ENCODE measurements at places on chromosomes 7 and 10. TPM values are rescaled to one million over a fixed set of nuclear protein-coding genes. Genes with fewer than 3 reads are reported as not detected.

- DNase-seq = no peak
These were observed 229.3 kb upstream of the MEOX2 start for GRCh38 chr7:15915686-15916293.

DNA sequence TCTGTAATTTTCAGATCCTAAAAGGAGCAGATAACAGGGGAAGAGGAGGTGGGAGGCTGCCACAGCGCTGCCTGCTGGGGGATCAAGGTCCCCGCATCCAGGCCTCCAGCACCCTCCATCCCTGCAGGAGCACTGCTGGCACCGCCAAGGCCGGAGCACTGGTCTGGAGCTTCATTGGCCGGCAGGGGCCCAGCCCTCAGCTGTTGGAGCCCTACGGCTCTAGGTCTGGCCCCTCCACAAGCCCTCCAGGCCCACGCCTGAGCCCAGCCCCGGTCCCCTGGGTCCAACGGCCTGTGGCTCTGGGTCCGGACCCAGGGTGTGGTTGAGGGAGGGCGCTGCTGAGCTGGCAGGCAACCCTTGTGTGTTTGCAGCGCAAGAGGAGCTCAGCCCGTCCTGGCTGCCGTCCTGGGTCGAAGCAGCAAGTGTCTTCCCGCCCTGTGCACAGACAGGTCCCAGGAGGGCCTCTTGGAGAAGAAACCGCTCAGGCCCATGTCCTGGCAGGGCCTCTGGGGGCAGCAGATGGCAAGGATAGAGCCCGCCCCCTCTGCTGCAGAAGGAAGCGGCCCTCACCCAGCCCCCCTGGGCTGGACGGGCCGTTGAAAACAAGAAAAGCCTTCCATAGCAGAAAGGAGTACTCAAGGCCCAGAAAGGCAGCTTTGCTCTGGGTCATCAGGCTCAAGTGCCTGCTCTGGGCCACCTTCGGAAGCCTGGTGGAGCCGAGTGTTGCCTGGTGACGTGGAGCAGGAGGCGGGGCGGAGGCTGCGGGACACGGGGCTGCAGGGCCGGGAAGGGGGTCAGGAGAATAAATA is 54.3 kb upstream of the TNRC18 start:
- no peak for DNase-seq

OR2A7 gene
- not detected for total RNA-seq

ZNF804B gene
- not detected for total RNA-seq

ARID5B gene
- 3.2 TPM for total RNA-seq

TET1 gene
- 0.84 TPM for total RNA-seq

PKD2L1 gene
- total RNA-seq = not detected

VWDE gene
- total RNA-seq = 1.1 TPM

- no peak for DNase-seq
These were observed 4.1 kb downstream of the FRMD4A start for GRCh38 chr10:14326581-14326980.

- DNase-seq = no peak
These were observed 169.5 kb downstream of the SNX13 start for GRCh38 chr7:17770710-17771375.

DNA sequence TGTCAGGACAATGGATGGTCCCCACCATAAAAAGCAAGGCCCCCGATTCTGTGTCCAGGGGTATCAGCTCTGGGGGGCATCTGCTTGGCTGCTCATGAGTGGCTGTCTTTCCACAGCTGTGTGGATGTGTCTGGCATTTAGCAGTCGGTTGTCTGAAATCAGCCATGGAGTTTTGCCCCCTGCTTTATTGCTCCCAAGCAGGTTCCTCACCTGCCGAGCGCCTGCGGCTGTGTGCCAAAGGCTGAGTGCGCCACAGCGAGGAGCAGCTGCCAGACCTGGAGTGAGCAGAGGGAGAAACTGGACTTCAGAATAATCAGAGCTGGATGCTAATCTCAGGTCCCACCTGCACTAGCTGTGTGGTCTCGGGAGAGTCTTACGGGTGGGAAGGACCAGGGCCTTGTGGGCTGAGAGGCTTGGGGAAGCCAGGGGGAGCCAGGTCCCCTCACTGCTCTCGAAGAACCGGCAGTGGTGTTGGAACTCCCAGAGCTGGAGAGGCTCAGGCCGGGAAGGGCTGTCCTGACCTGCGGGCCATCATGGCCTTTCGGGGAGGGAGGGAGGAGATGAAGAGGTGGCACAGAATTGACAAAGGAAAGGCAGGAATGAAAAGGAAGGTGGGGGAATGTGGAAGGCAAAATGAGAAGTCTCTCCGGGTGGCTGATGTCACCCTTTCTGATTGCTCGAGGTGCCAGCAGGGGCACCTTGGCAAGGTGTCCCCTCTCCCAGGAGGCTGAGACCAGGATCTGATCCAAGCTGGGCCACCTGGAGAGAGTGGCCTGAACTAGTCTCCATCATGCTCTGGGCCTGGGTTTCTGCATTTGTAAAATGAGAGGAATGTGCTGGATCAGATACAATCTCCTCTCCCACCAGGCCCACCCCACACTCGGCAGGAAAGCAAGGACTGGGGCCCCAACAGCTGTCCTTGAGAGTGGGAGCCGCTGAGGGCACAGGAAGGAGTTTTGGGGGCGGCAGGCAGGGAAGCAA is 30.2 kb upstream of the LEP start:
- DNase-seq = no peak

GRCh38 chr10:63483983-63484382 is 18.2 kb upstream of the JMJD1C start:
- DNase-seq = no peak

GRCh38 chr10:16816830-16817124 is 447 bp downstream of the RSU1 start:
- no peak for DNase-seq

GRCh38 chr10:132849546-132850031 is 63.6 kb upstream of the NKX6-2 start:
- DNase-seq = no peak

VENTX gene
- 0.03 TPM for total RNA-seq

DNA sequence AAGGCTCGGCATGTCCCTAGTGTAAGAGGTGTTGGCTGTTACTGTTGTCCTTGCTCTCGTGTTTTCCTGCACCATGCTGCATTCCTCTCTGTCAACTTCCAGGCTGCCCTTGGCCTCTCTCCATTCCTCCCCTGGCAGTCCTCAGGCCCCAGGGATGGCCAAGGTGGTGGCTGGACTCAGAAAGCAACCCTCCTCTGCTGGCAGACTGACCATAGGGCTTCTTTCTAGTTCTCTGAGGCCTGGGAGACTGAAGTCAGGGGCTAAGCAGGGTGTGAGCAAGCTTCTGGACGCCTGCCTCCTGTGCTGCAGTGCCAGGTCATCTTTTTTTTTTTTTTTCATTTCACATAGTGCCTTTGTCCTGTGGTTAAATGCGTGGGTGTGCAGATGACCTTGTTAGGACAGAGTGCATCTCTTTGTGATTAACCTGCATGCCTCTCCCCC is 72.0 kb downstream of the GOLGA7B start:
- DNase-seq = no peak

DNA sequence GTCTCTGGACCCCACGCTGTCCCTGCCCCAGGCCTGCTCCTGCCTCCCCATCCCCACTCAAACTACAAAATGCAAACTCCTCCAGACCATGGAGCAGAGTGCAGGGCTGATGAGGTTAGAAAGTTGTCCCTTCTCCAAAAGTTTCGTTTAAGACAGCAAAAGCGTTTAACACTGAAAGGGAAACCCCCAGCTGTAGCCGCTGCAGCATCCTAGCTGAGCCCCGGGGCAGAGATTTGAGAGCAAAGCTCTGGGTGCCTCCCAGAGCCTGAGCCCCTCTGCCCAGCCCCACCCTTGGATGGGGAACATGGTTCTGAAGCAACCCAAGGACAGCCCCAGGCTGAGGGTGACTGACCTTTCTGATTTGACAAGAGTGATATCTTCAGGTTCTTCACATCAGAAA is 52.8 kb upstream of the ENO4 start:
- DNase-seq = no peak

DNA sequence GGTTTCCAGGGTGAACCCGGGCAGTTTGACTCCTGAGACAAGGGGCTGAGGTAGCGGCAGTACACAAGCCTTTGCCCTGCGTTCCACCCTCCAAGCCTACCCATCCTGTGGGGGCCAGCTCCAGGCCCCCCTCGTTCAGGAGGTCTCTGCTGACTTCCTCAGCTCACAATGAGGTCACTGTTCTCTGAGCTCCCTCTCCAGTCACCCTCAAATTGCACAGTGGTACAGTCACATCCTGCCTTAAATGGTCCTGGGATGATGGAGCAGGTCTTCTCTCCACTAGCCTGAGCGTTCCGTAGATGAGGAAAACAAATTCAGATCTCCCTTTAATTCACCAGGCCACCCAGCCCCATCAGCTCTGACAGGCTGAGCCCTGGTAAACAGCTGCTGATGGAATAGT is 90.2 kb downstream of the SH3PXD2A start:
- peak; percentile 97 for DNase-seq

PRSS2 gene
- not detected for total RNA-seq

ANKRD26 gene
- 7.3 TPM for total RNA-seq

DNA sequence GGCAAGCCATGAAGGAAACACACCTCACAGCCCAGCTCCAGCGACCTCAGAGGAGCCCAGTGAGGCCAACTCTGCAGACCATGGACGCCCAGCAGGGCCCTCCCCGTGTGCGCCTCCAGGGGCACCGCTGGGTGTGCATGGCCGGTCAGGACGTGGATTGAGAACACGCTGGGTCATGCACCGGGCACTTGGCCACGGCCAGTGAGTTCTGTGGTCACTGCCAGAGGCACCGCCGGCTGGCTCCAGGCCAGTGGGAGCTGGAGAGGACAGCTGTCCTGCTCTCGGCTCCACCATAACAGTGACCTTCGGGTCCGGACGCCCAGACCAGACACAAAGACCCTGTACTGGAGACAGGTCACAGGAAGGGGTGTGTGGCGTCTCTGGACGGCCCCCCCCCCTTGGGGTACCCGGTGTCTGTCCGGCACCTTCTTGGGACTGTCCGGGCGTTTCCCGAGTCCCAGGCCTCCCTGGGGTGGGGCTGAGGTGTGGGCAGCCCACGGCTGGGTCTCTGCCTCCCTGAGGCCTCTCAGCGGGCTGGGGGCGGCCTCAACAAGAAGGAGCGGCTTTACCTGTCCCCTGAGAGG is 50.4 kb upstream of the NKX6-2 start:
- no peak for DNase-seq

SH2D4B gene
- not detected for total RNA-seq

DNA sequence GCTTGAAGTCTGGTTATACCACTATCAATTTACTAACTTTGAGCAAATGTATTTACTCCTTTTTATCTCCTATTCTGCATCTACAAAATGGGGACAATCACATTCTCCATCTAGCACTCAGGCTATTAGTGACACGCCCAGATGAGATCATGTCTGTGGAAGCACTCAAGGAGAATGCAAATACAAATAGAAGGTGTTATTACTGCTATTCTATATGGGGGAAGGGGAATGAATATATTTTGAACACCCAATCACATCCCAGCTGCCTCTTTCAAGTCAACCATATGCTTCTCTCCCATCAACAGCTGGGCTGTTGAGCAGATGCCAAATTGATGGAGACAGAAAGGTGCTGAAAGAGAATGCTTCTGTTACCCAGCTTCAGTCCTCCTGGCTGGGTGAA is 23.5 kb downstream of the SGMS1 start:
- DNase-seq = peak; percentile 41

RRP12 gene
- 75.5 TPM for total RNA-seq

DNA sequence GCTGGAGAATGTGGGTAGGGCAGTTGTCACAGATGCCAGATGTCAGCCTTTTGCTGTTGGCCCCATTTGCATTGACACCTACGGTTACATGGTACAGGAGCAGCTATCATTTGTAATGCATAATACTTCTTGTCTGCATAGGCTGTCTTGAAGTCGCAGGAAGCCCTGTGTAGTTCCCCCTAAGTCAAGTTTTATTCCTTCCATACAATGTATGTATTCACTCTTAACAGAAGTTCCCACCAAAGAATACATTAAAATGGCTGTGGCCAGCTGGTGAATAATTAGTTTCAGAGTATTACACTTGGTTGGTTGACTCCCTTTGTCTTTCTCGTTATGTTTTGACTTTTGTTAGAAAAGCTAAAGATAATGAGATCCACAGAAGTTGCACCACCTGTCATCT is 1169.0 kb downstream of the REEP3 start:
- no peak for DNase-seq

DNA sequence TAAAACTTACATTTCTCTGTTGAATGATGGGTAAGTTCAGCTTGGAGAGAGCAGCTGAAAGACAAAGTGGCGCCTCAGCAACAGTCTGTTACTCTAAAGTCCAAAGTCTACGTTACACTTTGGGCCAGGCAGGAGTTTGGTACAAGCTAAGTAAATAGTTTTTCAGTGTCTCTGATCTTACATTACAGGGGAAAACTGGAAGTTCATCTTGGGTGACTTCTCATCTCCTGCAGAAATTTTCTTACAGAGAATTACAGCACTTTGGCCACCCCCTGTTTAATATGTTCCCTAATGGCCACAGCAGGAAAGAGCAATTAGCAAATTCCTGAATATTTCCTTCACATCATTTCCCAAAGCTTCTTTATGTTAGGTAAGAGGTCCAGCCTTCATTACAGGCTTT is 67.1 kb downstream of the ABCC2 start:
- no peak for DNase-seq

DNA sequence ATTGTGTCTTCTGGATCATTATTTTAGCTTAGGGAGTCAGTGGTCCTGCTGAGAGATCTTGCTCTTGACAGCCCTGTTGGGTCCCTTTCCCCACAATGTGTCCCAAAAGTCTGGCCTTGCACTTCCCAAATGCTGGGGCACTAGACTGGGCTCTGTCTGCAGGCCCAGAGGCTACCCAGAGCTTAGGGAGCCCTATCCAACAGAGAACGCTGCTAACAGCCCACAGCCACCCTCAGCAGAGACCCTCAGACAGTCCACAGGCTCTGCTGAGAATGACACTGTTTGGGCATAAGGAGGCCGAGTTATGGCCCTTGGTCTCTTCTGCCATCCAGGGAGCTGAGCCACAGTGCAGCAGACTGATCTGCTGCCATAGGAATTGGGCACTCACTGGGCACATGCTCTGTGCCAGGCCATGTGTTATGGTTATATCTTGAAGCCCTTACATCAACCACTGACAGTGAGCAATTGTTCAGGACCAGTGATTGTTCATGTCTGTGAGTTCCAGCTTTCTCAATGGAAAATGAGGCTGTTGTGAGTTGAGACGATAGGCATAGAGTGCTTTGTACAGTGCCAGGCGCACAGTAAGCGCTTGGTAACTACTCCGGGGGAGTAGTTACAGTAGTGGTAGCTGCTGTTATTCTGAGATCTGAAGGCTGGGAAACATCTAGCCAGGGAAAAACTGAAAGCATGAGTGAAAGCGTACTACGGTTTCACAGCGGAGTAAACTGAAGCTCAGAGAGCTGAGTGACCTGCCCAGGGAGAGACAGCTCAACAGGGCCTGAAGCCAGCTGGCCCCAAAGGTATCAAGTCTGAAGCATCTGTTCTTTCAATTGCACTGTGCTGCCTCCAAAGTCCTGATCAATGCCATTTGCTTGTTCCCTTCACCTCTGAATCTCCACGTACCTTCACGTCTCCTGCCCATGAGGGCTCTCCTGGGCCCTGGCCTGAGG is 77.6 kb upstream of the PRLHR start:
- DNase-seq = no peak

GRCh38 chr7:2230882-2231281 is 1.9 kb downstream of the MAD1L1 start:
- DNase-seq = no peak

PRLHR gene
- total RNA-seq = not detected

- no peak for DNase-seq
These were observed 14.3 kb upstream of the ABCB5 start for GRCh38 chr7:20601121-20601520.

- no peak for DNase-seq
These were observed 573.9 kb downstream of the TCERG1L start for GRCh38 chr10:130737621-130738020.

GRCh38 chr10:24930427-24930826 is 22.0 kb downstream of the PRTFDC1 start:
- no peak for DNase-seq
